ENCODE measurements at places on chromosomes 7 and 10. TPM values are rescaled to one million over a fixed set of nuclear protein-coding genes. Genes with fewer than 3 reads are reported as not detected.

DNA sequence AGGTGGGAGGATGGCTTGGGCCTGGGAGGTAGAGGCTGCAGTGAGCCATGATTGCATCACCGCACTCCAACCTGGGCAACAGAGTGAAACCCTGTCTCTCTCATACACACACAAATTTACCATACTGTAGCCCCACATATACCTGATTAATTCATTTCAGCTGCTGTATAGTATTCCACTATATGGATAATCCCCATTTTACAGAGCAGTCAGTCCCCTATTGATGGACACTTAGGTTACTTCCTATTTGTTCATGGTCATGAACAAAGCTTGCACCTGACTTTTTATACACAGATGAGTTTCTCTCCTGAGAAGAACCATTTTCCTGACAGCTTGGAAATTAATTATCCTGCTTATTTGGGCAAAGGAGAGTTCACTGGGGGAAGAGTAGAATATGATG is 59.2 kb downstream of the EMX2 start:
- no peak for DNase-seq

DNA sequence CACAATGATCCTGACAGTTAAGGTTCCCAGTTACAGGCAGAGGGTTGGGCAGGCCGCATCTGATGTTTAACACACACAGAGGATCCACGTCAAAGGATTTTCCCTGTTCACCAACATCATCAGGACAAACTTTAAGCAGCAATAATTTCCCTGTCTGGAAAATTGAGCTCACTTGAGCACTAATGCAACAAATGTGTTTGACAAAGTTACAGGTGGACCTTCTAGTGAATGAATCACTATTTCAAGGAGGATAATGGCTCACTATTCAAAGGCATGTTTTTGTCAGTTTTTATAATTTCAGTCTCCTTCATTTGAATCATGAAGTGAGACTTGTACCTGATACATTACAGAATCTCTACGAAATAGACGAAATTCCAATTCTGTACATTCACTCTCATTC is 127.3 kb downstream of the DIP2C start:
- no peak for DNase-seq

- no peak for DNase-seq
Measured at GRCh38 chr7:159064121-159064815, 80.4 kb downstream of the VIPR2 start.

DNA sequence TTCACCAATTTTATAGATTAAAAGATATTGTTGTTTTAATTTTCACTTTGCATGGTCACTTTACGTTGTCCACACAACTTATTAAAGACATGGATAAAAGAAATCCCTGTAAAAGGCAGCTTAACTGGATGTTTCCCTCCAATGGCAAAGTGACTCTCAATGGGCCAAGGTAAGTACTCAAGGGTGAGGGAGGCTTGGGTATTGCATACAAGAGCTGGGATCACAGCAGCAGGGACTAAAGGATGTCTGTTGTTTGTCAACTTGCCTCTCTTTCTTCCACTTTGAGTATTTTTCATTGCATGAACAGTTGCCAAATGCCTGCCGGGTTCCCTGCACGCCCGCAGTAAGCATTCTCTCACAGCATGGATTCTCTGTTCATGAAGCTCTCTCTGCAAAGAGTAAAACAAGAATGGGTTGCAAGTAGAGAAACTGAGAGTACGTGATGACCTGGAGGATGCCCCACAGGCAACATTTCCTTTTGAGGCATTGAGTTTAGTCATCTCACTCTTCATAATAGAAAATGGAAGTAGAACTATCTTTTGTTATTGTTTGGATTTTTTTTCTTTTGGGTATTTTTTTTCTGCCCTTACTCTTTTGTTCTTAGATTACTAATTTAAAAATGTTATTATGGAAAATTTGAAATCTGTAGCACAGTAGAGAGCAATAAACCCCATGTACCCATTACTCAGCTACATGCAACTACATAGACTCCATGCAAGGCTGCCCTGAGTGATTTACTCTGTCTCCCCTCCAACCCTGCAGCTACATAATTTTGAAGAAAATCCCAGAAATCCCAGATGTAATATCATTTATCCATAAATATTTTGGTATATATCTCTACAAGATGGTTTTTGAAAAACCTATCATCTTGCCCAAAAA is 26.3 kb downstream of the GPR141 start:
- no peak for DNase-seq

EBF3 gene
- 1.1 TPM for polyA plus RNA-seq

FAM180A gene
- polyA plus RNA-seq = 0.06 TPM

GRCh38 chr7:151176401-151176800 is 8.9 kb upstream of the GBX1 start:
- DNase-seq = no peak

IGF2BP3 gene
- 54.5 TPM for polyA plus RNA-seq

GRCh38 chr7:71497256-71497946 is 365.5 kb downstream of the GALNT17 start:
- no peak for DNase-seq

ATP6V0A4 gene
- 80.5 TPM for polyA plus RNA-seq

- no peak for DNase-seq
Measured at GRCh38 chr10:132869621-132870020, 72.7 kb downstream of the CFAP46 start.

DNA sequence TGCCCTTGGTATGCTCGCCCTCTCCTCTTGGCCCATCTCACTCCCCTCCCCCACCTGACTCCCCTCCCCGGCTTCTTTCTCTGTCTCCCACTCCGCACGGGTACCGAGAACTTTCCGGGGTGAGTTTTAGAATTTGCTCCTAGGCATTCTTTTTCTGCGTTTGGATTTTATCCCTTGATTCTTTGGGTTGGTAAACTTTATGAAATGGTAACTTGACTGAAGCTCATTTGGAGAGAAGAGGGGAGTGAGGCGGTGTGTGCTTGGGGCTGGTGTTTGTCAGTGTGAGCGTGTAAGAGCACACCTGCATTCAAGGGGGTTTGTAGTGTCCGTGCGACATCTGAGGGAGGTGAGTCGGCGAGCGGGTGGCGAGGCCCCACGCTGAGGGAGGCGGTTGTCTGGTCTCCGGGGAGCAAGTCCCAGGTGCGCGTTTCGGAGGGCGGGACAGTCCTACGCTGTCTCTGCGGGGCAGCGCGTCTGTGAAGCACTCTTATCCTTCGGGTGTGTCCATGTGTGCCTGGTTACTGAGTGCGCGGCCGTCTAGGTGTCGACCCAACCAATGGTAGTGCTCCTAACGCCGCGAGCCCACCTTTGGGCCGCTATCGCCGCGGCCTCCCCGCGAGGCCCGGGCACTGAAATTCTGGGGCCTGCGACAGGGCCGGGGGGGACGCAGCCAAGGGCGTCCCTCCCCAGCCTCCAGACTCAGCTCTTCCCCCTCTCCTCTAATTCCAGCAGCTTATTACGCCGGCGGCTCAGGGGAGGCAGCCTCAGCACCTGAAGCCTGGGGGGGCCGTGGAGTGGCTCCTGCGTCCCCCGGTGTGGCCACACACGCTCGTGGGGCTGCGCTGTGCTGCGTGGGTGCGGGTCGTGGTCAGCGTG is 2.6 kb upstream of the ZNF503 start:
- DNase-seq = peak; percentile 57

GRCh38 chr7:55730197-55730596 is 132.4 kb downstream of the SEPTIN14 start:
- no peak for DNase-seq

GRCh38 chr10:83218205-83218604 is 921.1 kb upstream of the GHITM start:
- no peak for DNase-seq

GRCh38 chr10:36110097-36110496 is 468.0 kb upstream of the FZD8 start:
- no peak for DNase-seq

GRCh38 chr7:82945480-82945879 is 217.2 kb downstream of the PCLO start:
- no peak for DNase-seq

GRCh38 chr10:32413513-32413912 is 32.4 kb upstream of the CCDC7 start:
- DNase-seq = no peak

DNA sequence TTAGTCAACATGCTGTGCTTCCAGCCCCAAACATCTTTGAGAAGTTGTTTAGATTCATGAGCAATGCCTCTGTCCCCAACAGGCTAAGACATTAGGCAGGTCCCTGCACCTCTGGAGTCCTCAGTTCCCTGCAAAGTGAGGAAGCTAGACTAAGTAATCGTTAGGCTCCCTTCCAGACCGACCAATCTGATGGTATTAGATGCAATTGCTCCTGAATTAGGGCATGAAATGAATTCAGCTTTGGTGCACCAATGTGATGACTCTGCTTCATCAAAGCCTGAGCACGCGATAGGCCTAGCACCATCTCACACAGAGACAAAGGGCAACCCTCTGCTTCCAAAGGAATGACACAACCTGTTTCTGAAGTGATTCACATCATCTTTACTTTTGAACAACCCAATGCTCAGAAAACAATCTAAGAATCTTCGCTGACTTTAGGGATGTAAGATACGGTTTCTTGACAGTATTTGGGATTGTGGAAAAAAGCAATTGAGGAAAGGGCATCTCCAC is 723 bp upstream of the TES start:
- DNase-seq = no peak

- no peak for DNase-seq
Measured at GRCh38 chr10:132928261-132928660, 14.1 kb downstream of the CFAP46 start.

GRCh38 chr7:45185028-45185863 is 27.7 kb downstream of the RAMP3 start:
- DNase-seq = no peak

TMEM213 gene
- polyA plus RNA-seq = 44.4 TPM

AKR1E2 gene
- polyA plus RNA-seq = 7.4 TPM

TAS2R4 gene
- polyA plus RNA-seq = 1.3 TPM

HMX2 gene
- 2.9 TPM for polyA plus RNA-seq

- no peak for DNase-seq
Measured at GRCh38 chr10:64594072-64594471, 1072.9 kb downstream of the REEP3 start.

DNA sequence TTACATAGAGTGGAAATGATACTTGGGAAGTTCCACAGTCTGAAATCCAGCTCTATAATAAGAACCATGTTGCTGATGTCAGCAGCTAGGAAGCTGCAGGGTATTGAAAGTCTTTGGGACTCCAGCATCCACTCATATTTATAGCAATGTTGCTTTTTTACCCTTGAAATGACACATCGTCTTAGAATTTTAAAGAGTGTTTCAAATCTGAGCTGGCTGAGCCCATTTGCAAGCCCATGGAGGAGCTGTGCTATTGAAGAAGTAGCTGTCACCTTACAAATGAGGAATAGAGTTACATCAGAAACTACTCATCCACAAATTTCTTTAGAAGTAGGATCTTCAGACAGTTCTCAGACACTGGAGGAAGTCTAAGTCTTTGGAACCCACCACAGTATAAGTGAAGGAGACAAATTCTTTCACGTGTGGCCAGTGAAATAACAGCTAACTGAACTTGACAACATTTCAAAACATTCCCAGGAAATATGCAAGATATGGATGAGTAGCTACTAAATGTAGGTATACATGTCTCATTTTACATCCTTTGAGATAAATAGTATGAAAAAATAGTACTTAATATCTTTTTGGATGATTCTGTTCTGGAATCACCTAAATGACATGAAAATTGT is 203.6 kb downstream of the ZNF365 start:
- no peak for DNase-seq

DNA sequence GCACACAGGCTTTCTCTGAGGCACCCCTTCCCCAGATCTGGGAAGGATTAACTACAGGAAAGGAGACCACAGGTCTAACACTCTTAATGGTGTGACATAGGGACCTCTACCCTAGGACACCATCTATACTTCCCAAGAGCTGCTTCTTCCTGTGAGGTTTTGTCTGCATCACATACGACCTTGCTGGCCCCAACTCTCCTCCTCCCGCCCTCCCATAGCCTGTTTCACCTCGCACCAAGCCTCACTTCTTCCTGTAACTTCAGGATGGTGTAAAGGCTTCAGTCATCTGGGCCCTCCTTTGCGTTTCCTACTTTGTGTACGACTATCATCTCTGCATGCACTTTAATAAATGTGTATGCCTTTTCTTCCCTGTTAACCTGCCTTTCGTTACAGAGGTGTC is 274.3 kb downstream of the KLF6 start:
- DNase-seq = no peak

DNA sequence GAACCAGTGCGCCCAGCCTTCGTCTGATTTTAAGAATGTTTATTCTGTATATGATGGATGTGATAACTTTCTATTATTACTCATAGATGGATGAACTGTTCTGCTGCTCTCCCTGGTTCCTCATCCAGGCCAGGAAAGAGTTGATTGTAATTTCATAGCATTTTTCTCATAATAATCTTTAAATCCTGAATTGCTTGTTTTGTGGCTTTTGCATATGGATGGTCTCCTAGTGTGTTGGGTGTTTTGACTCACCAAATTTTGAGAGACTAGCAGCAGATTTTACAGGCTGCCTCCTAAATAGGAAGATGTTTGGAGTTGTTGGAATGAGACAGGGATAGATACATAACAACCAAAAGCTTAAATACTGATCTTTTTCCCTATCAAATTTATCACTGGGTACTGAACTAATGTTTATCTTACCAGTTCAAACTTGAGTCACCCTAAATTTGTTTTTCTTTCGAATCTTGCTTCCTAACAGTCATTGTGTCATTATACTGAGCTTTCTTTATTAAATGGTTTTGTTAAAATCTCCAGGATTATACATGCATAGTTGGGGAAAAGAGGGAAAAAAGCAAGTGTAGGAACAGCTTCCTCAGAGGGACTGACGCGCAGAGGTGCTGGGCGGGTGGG is 106.0 kb upstream of the GATA3 start:
- DNase-seq = no peak

HGF gene
- 2.0 TPM for polyA plus RNA-seq

DNA sequence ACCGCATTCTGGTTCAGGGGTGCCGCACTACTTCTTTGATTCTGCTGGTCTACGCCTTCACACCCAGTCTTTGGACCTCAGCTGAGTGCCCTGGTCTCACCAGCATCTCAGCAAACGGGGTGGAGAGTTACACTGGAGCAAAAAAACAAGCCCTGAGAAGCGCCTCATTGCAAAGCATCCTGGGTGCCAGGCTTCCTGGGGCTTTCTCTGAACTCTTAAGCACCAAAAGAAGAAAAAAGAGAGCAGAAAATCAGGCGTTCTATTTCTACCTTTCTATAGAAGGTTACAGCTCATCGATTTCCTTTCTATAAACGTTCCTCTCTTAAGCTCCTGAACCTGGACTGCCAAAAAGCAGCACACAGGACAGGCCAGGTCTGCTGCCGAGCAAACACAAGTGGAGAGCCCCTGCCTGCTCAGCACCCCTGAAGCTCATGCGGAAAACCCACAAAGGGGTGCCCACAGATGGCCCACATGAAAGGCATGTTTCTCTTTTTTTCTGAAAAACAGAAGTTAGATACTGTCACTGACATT is 217.9 kb downstream of the SFMBT2 start:
- no peak for DNase-seq

OPN4 gene
- not detected for polyA plus RNA-seq

GRCh38 chr10:53166325-53166724 is 393.7 kb upstream of the MBL2 start:
- no peak for DNase-seq

GRCh38 chr7:148726385-148726784 is 27.7 kb downstream of the CUL1 start:
- DNase-seq = no peak

UPF2 gene
- polyA plus RNA-seq = 36.6 TPM

MYO3A gene
- 6.5 TPM for polyA plus RNA-seq

FGFR2 gene
- 107 TPM for polyA plus RNA-seq

- no peak for DNase-seq
Measured at GRCh38 chr7:133030346-133030745, 51.5 kb downstream of the CHCHD3 start.

All from right renal pelvis (tissue), 4 donors.